PC-9 (cell line): ENCODE measurements at places on chromosomes 7 and 10. TPM values are rescaled to one million over a fixed set of nuclear protein-coding genes. Genes with fewer than 3 reads are reported as not detected.

DNA sequence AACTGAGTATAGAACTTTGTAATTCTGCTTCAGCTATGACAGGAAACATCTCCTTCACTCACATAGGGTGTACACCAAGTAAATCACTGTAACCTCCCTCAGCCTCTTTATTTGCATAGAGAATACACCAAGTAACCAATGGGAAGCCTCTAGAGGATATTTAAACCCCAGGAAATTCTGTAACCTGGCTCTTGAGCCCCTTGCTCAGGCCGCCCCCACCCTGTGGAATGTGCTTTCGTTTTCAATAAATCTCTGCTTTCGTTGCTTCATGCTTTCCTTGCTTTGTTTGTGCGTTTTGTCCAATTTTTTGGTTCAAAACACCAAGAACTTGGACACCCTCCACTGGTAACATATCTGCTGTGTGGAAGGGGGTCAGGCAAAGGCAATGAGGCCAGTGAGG lies 60.2 kb downstream of the CLRN3 start:
- no peak for DNase-seq

DNA sequence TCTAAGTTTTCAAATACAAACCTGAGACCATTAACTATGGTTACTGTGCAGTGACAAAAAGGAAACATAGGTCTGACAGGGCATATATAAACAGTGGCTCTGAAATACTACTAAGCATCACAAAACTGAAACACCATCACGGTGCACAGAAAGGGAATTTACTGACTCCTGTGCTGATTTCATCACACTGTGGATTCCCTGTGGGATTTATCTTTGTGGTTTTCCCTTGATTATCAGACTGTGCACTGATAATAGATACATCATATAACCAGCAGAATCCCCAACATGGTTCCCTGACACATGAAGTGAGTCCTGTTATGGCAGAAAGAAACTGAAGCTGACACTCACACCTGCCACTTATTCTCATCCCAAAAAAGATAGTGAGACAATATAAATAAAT lies 676.3 kb upstream of the KCND2 start:
- DNase-seq, result no peak

OR2A42 gene
- not detected in 2 replicates for total RNA-seq

DNA sequence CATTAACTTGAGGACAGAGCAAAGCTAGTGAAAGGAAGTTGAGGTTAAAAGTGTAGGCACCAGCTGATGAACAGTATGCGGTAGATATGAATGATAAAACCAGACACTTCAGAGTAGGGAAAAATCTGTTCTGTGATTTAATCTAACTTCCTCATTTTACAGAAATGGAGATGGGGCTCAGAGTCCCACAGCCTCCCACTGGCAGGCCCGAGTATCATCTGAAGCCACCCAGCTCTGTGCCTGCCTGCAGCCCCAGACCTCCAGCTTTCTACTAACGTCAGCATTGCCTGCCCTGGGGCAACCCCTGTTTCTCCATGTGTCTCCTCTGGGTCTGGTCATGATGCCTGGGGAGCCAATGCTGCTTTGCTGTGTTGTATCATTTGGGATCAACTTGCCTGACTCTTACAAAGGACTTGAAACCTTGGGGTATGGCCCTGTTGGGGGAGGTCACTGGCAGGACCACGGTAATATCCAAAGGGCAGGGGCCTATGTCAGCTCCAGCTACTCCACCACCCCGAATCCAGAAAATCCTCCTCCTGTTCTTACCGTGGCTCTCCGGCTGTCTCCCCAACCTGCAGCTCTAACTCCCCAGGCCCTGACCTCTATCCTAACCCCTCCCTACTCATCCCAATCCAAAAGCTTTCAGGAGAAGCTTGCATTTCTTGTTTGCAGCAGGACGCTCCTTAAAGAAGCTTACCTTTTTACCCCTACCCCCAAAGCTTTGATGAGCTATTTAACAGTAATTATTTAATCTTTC lies 56.2 kb upstream of the NPY start:
- peak; percentile 33 for DNase-seq

- DNase-seq, result no peak
These were observed 9.1 kb upstream of the SCART1 start for GRCh38 chr10:133444342-133445267.

- DNase-seq, result no peak
These were observed 13.1 kb downstream of the UNC5B start for GRCh38 chr10:71225291-71226058.

- no peak for DNase-seq
These were observed 83.2 kb downstream of the FOXL3 start for GRCh38 chr7:372932-373791.

MRLN gene
- not detected in 2 replicates for total RNA-seq

GRCh38 chr10:119190954-119191785 lies 12.6 kb upstream of the PRDX3 start:
- no peak for DNase-seq

AKR1C3 gene
- 1,870 and 1,886 TPM in 2 replicates for total RNA-seq

LRIT1 gene
- total RNA-seq, result not detected in 2 replicates

GRCh38 chr7:141522657-141523342 lies 28.4 kb upstream of the AGK start:
- DNase-seq, result no peak

DNA sequence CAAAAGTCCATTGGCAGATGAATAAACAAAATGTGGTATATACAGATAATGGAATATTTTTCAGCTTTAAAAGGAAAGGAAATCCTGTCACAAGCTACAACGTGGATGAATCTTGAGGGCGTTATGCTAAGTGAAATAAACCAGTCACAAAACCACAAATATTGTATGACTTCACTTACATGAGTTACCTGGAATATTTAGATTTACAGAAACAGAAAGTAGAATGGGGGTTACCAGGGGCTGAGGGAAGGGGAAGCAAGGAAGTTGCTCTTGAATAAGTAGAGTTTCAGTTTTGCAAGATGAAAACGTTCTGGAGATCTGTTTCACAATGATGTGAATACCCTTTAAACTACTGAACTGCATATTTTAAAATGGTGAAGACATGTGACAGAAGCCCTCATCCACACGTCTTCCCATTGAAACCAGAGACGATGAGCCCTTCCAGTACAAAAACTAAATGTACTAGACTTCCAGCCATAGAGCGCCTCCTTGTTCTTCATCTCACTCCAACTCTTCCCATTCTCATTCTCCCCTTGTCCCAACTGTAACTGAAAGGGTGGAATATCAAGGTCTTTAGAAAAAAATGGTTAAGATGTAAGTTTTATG lies 62.4 kb downstream of the MICU1 start:
- no peak for DNase-seq

DNA sequence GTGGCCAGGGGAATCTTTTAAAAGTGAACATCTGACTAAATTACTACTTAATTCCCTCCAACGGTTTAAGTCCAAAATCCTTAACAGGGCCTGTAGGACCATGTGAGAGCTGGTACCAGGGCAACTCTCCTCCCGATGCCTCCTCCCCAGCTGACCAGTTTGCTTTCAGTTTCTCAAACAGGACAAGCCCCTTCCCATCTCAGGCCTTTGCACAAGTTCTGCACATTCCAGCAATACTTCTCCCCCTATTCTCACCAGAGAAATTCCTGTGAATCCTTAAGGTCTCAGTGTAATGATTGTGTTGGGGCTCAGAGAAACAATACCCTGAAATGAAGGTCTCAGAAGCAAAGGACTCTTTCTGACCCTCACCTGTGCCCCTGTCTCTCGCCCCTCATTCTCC lies 8.0 kb upstream of the CALHM1 start:
- DNase-seq, result no peak

GRCh38 chr7:106517508-106517907 lies 143.4 kb downstream of the CCDC71L start:
- DNase-seq, result no peak

CDHR3 gene
- 8.7 and 12.1 TPM in 2 replicates for total RNA-seq

DNA sequence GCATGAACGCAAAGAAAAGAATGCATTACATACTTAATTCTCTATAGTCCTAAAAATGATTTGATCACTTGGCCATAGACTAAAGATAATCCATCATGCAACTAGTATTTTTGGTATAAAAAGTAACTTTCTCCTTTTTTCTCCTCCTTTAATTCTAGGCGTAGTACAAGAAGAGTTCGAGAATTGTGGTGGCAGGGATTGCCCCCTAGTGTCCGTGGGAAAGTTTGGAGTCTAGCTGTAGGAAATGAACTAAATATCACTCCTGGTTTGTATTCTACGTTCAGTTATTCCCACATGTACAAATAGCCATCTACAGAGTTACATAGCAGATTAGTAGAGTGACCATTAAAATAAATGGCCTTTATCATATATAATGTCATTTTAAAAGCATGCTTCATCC lies 45.5 kb upstream of the HELLS start:
- no peak for DNase-seq

DNA sequence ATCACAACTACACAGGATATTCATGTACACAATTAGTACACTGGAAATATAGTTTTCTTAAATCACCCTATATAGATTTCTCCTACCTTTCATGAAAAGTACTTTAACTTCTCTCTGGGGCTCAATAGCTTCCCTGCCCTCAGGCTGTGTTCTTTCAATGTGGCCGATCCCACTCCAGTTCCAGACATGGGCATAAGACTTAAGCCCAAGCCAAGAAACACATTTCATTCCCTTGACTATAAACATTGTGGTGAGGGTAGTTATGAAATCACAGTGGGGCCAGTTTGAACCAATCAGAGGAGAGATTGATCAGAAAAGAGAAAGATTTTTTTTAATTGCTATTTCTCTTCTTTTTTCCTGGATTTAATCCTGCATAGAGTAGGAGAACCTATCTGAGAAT lies 904.6 kb upstream of the SORCS1 start:
- DNase-seq, result no peak

SYT15B gene
- 0.94 and 1.1 TPM in 2 replicates for total RNA-seq

GRCh38 chr7:33757563-33758165 lies 147.7 kb upstream of the BMPER start:
- DNase-seq, result no peak

DNA sequence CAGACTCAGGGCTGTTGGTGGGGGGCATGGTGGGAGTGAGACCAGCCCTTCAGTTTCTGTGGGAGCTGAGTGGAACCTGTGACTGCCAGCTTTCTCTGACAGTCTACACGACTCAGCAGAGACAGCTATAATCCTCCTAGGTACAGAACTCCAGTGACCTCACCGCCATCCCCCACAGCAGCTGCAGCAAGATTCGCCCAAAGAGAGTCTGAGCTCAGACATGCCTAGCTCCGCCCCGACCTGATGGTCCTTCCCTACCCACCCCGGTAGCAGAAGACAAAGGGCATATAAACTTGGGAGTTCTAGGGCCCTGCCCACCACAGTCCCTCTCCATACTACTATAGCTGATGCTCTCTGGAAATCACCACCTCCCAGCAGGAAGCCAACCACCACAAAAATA lies 500.1 kb downstream of the ETV1 start:
- DNase-seq, result no peak
